Transverse colon (tissue), 4 donors: ENCODE measurements at places on chromosomes 5 and 9.
A peak's percentile ranks its signal among the peaks of the same experiment; 100 is the strongest.

DNA sequence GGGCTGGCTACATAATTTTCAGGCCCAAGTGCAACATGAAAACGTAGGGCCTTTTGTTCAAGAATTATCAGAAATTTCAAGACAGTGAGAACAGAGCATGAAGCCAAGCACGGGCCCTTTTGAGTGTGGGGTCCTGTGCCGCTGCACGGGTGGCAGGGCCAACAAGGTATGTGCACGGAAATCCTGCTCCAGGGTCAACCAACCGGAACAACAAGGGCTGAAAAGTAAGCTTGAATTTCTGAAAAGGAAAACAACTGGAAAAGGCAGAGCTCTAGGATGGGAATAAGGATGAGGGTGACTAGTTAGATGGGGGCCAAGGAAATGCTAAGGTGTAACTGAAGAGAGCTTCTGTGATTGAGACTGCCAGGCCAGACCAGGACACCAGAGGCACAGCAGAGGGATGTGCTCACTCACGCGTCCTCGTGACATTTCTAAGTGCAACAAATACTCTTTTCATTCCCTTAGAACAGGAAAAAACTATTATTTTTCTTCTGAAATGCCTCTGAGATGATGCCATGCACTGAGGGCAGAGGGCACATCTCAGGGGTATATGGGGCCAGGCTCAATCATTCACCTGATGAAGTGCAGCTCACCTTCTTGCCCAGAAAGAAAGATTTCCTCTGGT, 80.6 kb upstream of the LRRTM2 start:
- H3K36me3 ChIP-seq, result no peaks in the 10 kb centered on the region
- no peak overlapping the region for H3K27ac ChIP-seq
- DNase-seq, result no peak
- no peak overlapping the region for H3K4me3 ChIP-seq

DNA sequence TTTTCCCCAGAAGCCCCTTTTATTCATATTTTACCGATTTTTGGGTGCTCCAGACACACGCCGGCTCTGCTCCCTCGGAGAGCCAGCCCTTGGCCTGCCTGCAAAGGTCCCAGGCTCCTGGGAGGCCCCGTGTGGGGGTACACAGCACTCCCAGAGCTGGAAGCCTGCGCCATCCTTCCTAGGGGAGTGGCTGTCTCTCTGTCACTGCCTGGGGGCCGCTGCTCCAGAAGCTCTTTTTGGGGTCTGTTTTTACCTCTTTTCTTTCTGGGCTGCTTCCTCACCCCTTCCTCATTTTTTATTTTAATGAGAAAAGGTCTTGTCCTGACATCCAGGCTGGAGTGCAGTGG, 119.1 kb upstream of the COL5A1 start:
- no peaks in the 10 kb centered on the region for H3K36me3 ChIP-seq
- no peak overlapping the region for H3K4me3 ChIP-seq
- no peaks in the 10 kb centered on the region for H3K4me1 ChIP-seq
- no peak for DNase-seq
- H3K27me3 ChIP-seq, result no peaks in the 10 kb centered on the region

GRCh38 chr9:71191708-71192107, 70.3 kb upstream of the TRPM3 start:
- no peak overlapping the region for H3K4me3 ChIP-seq
- no peaks in the 10 kb centered on the region for H3K27me3 ChIP-seq
- no peak for DNase-seq
- no peaks in the 10 kb centered on the region for H3K4me1 ChIP-seq
- H3K36me3 ChIP-seq, result no peaks in the 10 kb centered on the region

GRCh38 chr5:68738841-68739240, 355.0 kb upstream of the SLC30A5 start:
- no peak for DNase-seq
- H3K36me3 ChIP-seq, result no peaks in the 10 kb centered on the region
- no peak overlapping the region for H3K27ac ChIP-seq
- H3K4me3 ChIP-seq, result no peak overlapping the region

DNA sequence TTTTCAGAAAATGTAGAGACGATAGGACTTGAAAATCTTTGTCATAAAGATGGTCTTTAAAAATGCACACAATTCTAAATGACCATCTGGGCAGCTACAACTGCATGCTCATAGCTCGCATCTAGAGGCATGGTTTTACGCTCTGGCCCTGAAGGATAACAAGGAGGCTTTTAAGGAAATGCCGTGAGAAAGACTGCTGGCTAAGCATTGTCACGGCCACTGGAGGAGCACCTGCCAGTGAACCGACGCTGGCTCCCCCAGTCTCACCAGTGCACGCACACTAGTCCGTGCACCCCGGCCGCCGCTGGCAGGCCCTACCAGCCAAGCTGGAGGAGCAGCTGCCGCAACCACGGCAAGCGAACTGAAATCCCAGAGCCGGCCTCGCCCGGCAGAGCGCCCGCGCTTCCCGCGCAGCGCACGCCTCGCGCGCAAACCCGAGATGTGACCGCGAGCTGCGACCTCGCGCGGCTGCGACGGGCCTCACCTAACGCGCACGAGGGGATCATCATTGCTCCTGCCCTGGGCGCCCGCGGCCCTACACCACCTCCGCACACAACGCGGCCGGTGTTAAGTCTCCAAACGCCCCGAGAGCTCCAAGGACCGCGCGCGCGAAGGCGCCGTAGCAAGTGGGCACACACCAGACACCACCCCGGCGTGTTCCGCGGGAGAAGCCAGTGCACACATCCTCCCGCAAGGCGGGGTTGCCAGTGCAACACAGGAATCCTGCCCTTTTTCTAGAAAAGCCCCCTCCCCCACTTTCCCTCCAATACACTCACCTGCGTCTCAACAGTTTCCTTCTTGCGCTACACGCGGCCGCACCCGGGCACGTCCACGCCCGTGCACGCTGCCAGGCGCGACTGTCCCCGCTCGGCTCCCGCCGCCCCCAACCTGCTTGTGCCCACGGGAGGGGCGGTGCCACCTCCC, 5.3 kb downstream of the ELAVL2 start:
- peaks cover 68% of the 10 kb centered on the region for H3K27me3 ChIP-seq
- peak overlapping the region; percentile 29 for H3K27ac ChIP-seq
- DNase-seq, result no peak
- H3K36me3 ChIP-seq, result no peaks in the 10 kb centered on the region

DNA sequence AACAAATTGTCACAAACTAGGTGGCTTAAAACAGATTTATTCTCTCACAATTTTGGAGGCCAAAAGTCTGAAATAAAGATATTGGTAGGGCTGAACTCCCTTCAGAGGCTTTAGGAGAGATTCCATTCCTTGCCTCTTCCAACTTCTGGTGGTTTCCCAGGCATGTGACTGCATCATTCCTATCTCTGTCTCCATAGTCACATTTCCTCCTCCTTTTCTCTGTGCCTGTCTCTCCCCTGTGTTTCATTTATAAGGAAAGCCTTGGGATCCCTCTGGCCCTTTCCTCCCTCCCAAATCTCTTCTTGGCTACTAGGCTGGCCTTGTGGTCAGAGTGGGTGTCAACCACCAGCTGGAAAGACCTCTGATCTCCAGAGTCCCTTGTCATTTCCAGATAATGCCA, 78.2 kb downstream of the SNX18 start:
- H3K4me1 ChIP-seq, result no peaks in the 10 kb centered on the region
- H3K27ac ChIP-seq, result no peak overlapping the region
- H3K4me3 ChIP-seq, result no peak overlapping the region
- H3K27me3 ChIP-seq, result no peaks in the 10 kb centered on the region
- DNase-seq, result no peak

DNA sequence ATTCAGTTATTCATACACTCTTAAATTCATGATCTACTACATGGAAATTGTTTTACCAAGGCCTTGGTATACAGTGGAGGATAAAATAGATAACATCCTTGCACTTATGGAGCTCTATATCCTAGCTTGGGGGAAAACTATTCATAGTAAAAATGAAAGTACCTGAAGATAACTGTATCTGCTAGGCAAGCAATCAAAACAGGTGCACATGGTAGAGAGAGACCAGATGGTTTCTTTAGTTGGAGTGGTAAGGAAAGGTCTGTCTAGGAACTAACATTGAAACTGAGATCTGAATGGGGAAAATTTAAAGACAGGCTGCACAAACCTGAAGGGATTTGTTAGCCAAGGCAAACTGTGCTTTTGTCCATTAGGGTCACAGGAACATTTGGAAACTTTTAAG, 11.1 kb upstream of the SLCO4C1 start:
- H3K27ac ChIP-seq, result no peak overlapping the region
- no peaks in the 10 kb centered on the region for H3K4me1 ChIP-seq
- H3K36me3 ChIP-seq, result no peaks in the 10 kb centered on the region
- no peaks in the 10 kb centered on the region for H3K27me3 ChIP-seq

GRCh38 chr9:130128733-130129431, 43.3 kb upstream of the NCS1 start:
- peak; percentile 39 for DNase-seq
- no peak overlapping the region for H3K4me3 ChIP-seq
- H3K36me3 ChIP-seq, result no peaks in the 10 kb centered on the region
- H3K4me1 ChIP-seq, result peaks cover 15% of the 10 kb centered on the region

DNA sequence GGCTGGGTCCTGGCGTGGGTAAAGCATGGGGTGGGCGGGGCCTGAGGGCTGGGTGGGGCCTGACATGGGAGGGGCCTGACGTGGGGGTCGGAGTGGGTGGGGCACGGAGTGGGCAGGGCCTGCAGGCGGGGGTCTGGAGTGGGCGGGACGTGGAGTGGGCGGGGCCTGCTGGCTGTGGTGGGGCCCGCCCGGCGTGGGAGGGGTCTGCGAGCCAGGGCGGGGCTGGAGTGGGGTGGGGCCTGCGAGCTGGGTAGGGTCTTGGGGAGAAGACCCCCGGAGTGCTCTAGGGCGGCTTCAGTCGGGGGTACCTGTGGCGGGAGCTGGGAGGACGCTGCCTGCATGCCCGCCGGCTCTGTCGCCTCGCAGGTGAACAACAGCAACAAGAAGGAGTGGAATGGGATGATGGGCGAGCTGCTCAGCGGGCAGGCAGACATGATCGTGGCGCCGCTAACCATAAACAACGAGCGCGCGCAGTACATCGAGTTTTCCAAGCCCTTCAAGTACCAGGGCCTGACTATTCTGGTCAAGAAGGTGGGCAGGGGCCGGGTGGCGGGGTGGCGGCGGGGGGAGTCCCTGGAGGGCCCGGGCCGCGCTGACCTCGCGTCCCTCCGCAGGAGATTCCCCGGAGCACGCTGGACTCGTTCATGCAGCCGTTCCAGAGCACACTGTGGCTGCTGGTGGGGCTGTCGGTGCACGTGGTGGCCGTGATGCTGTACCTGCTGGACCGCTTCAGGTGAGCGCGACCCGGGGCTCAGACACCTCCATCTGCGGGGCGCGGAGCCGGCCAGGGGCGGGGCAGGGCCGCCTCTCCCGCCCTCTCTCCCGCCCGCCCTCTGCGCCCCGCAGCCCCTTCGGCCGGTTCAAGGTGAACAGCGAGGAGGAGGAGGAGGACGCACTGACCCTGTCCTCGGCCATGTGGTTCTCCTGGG, 8.0 kb downstream of the LRRC26 start:
- H3K27me3 ChIP-seq, result peaks cover 100% of the 10 kb centered on the region
- no peak overlapping the region for H3K4me3 ChIP-seq
- no peak for DNase-seq
- no peaks in the 10 kb centered on the region for H3K36me3 ChIP-seq

DNA sequence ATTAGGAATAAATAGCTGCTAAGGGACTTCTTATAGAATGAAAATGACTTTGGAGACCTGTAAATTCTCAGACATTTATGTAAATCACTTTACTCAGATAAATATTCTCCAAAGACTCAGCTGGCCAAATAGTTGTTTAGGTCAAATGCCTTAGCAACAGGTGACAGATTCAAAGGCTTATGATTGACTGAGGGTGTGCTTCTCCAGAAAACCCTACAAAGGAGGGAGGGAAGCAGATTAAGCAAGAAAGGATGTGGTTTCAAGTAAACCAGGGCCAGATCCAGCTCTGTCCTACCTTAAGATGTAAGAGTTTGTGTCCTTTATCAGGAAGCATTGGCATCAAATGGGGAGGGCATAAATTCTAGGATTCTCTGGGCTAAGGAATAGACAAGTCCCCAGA, 433.0 kb downstream of the TLE1 start:
- H3K4me1 ChIP-seq, result no peaks in the 10 kb centered on the region
- DNase-seq, result no peak
- no peak overlapping the region for H3K27ac ChIP-seq
- no peaks in the 10 kb centered on the region for H3K27me3 ChIP-seq

DNA sequence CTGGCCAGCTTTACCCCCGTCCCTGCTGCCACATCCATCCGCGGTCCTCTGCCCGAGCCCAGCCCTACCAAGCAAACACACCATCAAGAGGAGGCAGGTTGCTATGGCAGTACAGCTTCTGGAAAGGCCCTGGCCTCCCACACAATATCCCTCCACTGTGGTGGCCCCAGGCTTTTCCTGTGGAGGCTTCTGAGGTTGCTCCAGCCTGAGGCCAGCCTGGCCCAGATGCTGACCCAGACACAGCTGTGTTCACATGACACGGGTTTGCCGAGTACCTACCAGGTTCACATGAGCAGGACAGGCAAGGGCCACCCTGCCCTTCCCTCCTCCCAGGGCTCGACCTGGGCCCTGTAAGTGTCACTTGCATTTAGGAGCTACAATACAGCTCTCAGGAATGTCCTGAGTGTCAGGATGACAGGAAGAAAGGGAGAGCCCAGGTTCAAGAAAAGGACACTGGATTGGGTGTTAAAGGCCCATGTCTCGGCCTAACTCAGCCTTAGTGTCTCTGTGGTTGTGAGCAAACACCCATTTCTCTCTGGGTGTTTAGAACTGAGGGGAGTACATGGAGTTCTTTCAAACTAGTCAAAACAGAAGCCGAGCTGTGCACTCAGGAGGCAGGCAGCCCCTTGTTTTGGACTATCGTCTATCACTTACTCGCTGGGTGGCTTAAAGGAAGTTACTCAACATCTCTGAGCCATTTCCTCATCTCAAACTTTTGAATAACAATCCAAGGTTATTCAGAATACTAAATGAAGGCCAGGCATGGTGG, 40.2 kb downstream of the NAIF1 start:
- H3K27me3 ChIP-seq, result no peaks in the 10 kb centered on the region
- H3K36me3 ChIP-seq, result no peaks in the 10 kb centered on the region

DNA sequence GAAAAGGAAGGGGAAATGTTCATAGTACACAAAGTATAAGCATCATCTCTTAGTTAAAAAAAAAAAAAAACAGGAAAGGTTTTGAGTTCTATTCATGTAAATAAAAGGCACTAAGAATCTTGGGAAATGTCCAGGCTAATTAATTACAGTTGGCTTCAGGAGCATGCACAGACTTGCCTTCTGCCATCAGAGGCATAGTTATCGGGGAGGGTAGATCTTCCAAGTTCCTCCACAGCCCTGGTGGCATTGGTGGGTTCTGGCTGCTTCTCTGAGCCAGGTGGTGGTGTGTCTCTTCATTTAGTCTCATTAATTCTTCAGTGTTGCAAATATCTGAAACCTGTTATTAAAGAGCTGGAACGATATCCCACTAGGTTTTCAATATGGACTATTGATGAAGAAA, 85.2 kb downstream of the TMEM252 start:
- DNase-seq, result no peak
- H3K4me3 ChIP-seq, result no peak overlapping the region
- peaks cover 34% of the 10 kb centered on the region for H3K4me1 ChIP-seq

- no peak for DNase-seq
- no peaks in the 10 kb centered on the region for H3K27me3 ChIP-seq
- peak overlapping the region; percentile 57 for H3K27ac ChIP-seq
- H3K4me1 ChIP-seq, result peaks cover 3% of the 10 kb centered on the region
- H3K36me3 ChIP-seq, result no peaks in the 10 kb centered on the region
These were observed 298.0 kb downstream of the DOCK8 start for GRCh38 chr9:512555-513272.

GRCh38 chr5:1799110-1799601, 481 bp downstream of the MRPL36 start:
- peaks cover 10% of the 10 kb centered on the region for H3K36me3 ChIP-seq
- H3K27me3 ChIP-seq, result no peaks in the 10 kb centered on the region
- DNase-seq, result peak; percentile 15

GRCh38 chr5:71483355-71483754, 27.9 kb downstream of the BDP1 start:
- no peaks in the 10 kb centered on the region for H3K27me3 ChIP-seq
- no peak overlapping the region for H3K4me3 ChIP-seq
- no peak for DNase-seq
- H3K36me3 ChIP-seq, result peaks cover 3% of the 10 kb centered on the region
